ENCODE measurements at places on chromosomes 13 and 19.
A peak's percentile ranks its signal among the peaks of the same experiment; 100 is the strongest.

DNA sequence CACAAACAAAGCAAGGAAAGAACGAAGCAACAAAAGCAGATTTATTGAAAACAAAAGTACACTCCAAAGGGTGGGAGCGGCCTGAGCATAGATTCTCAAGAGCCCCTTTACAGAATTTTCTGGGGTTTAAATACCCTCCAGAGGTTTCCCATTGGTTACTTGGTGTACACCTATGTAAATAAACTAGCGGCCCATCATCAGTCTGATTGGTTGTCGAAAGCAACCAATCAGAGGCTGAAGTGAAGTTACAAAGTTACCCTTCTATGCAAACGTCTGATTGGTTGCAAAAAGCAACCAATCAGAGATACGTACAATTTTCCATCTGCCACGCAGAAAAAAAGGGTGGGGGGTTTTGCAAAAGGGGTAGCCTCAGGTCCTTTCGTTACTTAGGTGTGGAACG, 96.3 kb upstream of the UBAC2 start:
- DNase-seq = no peak

- no peak for DNase-seq
These were observed 12.2 kb upstream of the CLC start for GRCh38 chr19:39749981-39750380.

- DNase-seq = no peak
These were observed 25.1 kb downstream of the CARS2 start for GRCh38 chr13:110680852-110681251.

DNA sequence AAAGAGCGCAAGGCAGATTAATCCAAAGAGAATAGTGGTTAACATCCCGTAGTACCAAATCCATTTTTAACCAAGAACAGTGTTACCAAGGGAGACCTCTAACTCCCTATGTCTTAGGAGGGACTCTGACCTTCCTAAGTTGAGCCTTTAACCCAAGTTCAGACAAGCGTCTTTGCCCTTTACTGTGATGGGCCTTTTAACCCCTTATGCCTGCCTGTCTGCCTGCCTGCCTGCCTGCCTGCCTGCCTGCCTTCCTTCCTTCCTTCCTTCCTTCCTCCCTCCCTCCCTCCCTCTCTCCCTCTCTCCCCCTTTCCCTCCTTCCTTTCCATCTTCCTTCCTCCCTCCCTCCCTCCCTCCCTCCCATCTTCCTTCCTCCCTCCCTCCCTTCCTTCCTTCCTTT, 32.6 kb downstream of the CEACAM1 start:
- no peak for DNase-seq

- DNase-seq = no peak
These were observed 500.6 kb downstream of the KCTD12 start for GRCh38 chr13:76385586-76385985.

- no peak for DNase-seq
These were observed 609.7 kb upstream of the SLITRK1 start for GRCh38 chr13:84491952-84492351.

- DNase-seq = no peak
These were observed 135.2 kb downstream of the DCT start for GRCh38 chr13:94344126-94344818.

DNA sequence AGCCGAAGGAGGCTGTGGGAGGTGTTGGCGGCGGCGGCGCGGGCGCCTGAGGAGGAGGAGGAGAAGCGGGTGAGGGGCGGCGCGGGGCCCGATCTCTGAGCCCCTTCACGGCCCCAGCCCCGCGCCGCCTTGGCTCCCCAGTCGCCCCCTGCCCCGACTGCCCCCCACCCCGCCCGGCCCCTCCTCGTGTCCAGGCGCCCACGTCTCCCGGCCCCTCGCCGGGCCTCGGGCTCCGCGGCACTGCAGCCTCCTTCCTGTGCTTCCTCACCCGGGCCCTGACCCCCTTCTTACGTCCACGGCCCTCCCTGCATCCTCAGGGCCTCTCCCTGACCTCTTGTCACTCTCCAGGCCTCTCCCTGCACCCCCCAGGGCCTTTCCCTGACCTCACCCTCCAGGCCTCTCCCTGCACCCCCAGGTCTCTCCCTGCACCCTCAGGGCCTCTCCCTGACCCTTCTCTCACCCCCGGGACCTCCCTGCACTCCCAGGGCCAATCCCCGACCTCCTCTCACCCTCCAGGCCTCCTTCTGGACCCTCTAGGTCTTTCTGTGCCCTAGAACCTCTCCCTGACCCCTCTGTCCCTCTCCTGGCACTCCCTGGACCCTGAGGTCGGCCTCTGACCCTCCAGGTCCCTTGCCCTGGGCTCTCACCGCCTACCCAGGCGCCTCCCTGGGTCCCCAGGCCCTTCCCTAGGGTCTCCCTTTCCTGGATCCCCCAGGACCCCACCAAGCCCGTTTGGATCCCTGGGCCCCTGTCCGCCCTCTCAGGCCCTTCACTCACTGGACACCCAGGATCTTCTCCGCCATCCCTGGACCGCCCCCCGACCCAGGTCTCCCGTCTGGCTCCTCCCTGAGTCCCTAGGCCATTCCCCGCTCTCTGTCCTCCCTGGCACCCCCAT, 460 bp downstream of the KMT5C start:
- DNase-seq = no peak

GRCh38 chr19:29927944-29928625, 14.0 kb upstream of the URI1 start:
- DNase-seq = no peak

DNA sequence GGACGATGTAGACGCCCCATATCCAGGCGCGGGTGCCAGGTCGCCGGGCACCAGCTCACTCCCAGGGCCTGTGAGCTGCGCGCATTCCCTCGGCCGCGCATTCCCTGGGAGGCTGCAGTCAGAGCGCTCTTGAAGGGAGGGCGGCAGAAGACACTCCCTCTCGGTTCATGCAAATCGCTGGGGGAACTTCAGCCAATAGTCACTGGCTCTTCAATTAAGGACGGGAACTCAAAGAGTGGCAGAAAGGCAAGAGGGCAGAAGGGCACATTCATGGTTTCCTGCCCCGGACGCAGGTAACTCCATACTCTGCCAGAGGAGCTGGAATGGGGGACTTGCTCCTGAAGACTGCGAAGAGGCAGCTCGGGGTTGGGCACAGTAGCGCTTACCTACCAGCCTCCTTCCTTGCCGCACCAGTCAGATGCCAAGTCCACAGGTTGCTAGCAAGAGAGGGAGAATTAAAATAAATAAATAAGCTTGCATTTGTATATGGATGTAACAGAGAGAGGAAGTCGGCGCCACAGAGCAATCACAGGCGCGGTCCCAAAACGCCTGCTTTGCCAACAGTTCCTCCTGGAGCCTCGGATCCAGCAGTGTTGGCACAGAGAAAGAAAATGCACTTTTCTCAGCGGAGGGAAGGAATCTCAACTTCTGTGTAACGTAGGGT, 459 bp downstream of the PCDH20 start:
- DNase-seq = peak; percentile 60

DNA sequence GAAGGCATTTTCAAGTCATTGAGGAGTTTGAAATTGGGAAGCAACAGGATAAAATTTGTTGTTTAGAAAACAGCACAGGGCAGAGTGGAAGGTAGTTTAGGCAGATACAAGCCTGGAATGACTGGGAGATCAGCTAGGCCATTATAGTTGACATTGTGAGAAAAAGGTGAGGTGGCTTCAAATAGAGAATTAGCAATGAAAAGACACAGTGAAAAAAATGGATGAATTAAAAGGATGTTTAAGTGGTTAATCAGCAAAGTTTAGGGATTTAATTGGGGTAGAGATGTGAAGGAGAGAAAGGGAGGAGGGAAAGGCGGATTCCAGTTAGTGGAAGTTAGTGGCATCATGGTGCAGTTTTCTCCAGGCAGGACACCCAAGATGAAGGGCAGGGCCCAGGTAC, 570.5 kb upstream of the GPC6 start:
- no peak for DNase-seq

GRCh38 chr13:91744284-91744683, 345.9 kb downstream of the GPC5 start:
- no peak for DNase-seq

DNA sequence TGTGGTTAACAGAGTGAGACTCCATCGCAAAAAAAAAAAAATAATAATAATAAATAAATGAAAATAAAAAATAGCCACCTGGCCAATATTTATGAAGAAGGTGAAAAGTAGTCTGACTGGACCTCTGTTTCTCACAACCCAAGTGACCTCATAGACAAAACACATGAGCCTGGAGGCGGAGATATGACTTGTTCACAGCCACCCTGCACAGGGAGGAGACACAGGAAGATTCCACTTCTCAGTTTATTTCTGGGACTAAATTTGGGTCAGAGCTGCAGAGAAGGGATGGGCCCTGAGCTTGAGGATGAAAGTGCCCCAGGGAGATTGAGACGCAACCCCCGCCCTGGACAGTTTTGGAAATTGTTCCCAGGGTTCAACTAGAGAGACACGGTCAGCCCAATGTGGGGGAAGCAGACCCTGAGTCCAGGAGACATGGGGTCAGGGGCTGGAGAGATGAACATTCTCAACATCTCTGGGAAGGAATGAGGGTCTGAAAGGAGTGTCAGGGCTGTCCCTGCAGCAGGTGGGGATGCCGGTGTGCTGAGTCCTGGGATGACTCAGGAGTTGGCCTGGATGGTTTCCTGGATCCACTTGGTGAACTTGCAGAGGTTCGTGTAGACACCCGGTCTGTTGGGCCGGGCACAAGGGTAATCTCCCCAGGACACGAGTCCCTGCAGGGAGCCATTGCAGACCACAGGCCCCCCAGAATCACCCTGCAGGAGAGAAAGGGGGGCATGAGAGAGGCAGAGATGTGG, 9.6 kb downstream of the KLK5 start:
- no peak for DNase-seq

DNA sequence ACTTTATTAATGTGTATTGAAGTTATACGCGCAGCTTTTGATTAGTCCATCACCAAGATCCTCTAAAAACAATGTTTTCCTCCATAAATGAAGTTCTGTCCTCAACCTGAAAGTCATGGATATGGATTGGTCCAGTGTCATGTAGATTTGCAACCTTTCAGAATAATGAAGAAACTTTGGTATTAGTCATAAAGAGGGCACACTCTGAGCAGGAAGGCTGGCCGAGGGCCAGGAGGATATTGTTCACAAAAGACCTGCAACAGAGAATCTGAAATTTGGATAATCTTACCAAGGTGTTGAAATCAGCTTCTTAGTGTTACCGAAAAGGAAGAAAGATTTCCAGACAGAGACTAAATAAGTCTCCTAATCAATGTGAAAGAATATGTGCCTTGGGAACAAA, 20.7 kb downstream of the CLDN10 start:
- DNase-seq = no peak

GRCh38 chr19:20325151-20325550, 158.1 kb downstream of the ZNF486 start:
- DNase-seq = no peak

GRCh38 chr19:2455851-2456570, 748 bp downstream of the LMNB2 start:
- no peak for DNase-seq

- no peak for DNase-seq
These were observed 69.6 kb upstream of the PCDH20 start for GRCh38 chr13:61485128-61485765.

DNA sequence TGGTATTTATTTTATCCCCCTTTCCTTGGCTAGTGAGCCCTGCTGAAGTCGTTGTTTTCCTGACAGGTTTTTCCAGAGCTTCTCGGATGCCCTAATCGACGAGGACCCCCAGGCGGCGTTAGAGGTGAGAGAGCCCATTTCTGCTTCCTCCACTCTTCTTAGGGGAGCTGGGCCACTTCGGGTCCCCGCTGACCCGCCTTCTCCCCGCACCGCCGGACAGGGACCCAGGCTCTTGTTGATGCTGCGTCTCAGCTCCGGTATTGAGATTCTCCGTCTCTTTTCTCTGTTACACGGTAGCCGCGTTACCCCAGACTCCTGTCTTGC, 306 bp downstream of the SUGT1 start:
- DNase-seq = no peak
